Cerebellum (tissue), 4 donors: ENCODE measurements at places on chromosomes 12 and 14. TPM values are rescaled to one million over a fixed set of nuclear protein-coding genes. Genes with fewer than 3 reads are reported as not detected.

SLC2A14 gene
- total RNA-seq = 2.3 TPM

DPF3 gene
- total RNA-seq = 60.9 TPM

- no peak for DNase-seq
Observed at GRCh38 chr14:71891970-71892369, 40.3 kb upstream of the RGS6 start.

- DNase-seq = no peak
Observed at GRCh38 chr12:123095078-123095881, 55.6 kb downstream of the PITPNM2 start.

DNA sequence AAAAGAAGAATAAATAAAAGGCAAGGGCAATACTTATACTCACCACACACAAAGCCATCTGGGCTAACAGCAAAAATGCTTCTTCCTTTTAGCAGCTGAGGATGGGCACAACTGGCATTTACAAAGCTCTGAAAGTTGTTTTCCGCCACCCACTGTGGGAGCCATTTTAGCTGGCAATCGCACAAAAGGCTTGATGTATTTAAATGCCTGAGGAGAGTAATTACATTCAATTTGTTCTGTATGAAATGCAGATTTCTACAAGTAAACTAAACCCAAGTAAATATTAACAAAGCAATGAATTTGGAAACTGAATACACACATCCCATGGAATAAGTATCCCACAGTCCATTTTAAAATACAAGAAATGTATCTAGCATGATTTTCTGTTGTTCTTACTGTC is 37.5 kb downstream of the LRIG3 start:
- no peak for DNase-seq

- DNase-seq = no peak
Observed at GRCh38 chr12:18799561-18799960, 61.6 kb downstream of the CAPZA3 start.

DNA sequence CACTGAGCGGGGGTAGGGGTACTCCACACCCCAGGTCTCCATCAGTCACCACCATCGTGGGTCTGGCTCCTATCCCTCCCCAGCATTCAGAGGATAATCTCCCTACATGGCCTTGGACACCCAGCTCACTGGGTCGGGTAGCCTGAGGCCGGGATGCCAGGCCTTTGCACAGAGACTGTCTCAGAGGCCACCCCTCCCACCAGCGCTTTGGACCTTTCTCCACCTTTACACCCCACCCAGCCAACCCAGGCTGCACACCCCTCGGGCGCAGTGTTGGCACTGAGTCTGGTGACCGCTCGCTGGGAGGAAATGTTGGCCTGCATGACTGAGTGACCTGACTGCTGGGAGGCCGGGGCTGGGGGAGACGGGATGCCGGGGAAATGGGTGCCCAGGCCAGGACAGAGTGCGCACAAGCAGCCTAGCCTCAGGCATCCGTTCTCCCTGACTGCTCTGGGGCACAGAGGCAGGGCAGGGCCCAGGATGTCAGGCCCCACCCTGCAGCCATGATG is 10.6 kb upstream of the LBHD2 start:
- DNase-seq = no peak

DNA sequence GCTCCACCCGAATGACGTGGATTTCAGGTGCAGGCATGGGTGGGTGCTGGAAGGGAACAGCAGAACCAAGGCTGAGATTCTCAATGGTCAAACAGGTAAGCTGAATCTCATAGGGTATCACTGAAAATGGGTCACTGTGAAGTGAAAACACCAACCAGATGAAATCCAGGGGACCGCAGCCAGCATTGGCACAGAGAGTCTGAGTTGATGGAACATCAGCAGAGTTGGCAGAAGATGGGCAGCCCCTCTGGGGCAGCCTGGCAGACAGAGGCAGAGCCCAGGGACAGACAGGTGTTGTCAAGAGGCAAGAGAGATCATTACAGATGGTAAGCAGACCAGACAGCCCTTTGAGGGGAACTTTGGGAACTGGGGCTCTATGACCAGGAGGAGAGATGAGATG is 48.0 kb downstream of the ACTN1 start:
- DNase-seq = no peak

DNA sequence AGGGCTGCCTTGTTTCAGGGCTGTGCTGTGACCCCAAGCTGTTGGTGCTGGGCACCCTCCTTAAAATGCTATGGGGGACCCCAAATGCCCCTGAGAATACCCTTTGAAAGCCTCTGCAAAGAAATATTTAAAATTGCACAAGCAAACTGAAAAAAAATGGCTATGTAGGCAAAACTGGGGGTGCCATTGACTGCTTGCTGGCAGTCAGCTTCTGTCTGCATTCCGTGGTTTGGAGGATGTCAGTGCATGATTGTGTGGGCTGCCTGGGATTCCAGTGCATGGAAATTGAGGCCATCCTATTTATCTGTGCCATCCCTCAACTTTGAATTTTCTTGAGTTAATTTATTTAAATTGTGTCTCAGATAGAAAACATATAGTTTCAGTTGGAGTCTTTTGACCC is 113.7 kb upstream of the RTL1 start:
- no peak for DNase-seq

DNA sequence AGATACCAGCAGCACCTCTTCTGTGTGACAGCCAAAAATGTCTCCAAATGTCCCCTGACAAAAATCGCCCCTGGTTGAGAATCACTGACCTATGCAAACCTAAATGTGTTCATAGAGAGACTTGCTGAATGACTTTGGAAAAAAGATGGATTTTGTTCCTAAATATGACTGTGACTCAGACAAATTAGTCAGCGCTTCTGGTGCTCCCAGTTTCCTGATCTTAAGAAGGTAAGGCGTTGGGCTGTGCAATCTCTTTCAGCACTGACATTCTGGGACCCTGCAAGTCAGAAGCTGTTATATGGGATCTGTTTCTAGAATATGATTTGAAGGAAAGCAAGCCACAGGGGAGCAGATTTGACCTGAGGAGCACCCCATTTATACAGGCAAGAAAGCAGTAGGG is 90.6 kb upstream of the PWP1 start:
- no peak for DNase-seq

DNA sequence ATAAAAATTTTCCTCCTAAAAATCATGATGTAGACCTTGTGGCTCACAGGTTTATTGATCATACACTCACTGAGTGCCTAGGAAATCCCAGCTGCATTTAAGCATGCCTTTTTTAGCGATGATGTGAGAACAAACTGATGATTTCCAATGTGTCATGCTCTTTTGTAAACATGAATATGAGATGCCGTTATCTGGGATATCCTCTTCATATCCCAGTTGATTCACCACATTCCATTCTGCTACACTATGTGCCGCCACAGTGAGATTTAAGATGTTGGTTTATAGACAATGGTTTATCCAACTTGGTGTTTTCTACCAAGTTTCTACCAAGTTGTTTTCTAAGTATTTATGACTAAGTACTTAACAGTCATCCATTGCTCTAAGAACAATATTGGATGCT is 5.2 kb downstream of the OR4E1 start:
- no peak for DNase-seq

- no peak for DNase-seq
Observed at GRCh38 chr14:33297565-33297964, 358.9 kb downstream of the NPAS3 start.
